ENCODE measurements at places on chromosomes 3 and 15.

DNA sequence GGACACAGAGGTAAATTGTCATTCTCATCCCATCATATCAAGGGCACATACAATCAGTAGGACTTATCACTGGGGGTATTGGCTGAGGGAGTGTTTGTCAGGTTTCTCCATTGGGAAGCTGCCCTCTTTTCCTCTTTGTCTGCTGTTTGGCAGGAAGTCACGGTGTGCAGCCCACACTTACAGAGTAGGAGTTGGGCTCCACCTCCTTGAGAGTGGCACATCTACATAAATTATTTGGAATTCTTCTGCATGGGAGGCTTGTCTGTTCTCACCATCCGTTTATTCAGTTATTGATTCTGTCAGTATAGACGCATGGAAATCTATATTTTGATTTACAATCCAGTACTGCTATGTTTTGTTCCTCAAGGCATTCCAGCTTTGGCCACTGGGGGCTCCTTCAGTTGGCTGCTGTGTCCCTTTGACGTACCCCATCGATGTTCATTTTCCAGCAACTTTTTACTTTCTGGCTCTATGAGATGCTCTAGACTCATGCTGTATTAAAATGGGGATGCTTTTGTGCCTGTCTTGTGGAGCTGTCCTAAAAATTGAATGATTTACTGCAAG, 200.3 kb downstream of the SLCO3A1 start:
- no peak for DNase-seq

- no peak for DNase-seq
Measured at GRCh38 chr3:1056744-1057143, 36.1 kb upstream of the CNTN6 start.

DNA sequence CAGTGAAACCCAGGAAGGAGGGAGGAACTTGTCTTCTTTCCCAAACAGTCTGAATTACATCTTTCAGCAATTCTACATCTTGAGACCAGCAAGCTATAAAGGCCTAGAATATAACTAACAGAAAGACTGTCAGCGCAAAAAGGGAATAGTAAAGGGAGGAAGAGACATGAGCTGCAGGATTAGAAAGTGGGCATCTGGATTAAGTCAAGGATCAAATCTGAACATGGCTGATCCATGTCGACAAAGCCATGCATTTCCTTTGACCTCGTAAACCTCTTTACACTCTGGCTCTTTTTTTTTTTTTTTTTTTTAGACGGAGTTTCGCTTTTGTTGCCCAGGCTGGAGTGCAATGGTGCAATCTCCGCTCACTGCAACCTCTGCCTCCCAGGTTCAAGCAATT, 35.4 kb upstream of the KCNMB3 start:
- no peak for DNase-seq

- DNase-seq: no peak
Measured at GRCh38 chr15:95690631-95691340, 639.7 kb upstream of the NR2F2 start.

DNA sequence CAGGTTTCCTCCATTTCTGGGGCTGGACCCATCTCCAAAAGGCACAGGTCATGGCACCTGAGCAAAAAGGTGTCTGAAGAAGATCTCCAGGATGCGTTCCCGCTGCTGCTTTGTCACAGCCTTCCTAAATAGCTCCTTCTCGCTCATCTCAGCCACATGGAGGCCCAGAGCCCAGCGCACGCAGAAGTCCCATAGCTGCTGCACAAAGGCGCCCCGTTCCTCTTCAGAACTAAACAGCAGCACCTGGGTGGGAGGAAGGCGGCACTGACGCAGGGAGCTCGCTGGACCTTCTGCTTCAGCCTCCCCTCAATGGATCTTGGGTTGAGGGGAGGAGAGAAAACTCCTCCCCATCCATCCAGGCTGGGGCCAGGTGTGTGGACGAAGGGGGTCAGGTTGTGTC, 8.4 kb downstream of the DUOX2 start:
- no peak for DNase-seq

Measured in GM12891 (cell line).